T-helper 2 cell (primary cell): ENCODE measurements at places on chromosomes 16 and 17.

- no peak for DNase-seq
Observed at GRCh38 chr17:82062076-82062983, 3.3 kb downstream of the DUS1L start.

- no peak for DNase-seq
Observed at GRCh38 chr16:19118938-19119431, 5.2 kb downstream of the ITPRIPL2 start.

DNA sequence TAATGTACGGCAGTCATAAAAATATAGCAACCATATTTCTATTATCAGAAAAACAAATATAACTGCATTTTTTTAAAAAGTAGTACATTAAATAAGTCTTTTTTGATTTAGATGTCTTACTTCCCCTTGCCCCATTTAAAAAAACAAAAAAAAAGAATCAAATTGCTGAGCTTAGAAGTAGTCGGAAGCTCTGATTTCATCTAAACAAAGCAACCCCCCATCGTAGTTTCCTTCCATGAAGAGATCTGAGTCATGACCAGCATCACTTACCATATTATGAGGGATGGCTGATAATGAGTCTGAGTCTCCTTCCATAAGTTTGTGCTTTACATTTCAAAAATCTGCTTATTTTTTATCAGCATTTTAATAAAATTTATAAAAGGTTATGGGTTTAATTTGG, 86.2 kb downstream of the ITFG1 start:
- DNase-seq, result no peak

DNA sequence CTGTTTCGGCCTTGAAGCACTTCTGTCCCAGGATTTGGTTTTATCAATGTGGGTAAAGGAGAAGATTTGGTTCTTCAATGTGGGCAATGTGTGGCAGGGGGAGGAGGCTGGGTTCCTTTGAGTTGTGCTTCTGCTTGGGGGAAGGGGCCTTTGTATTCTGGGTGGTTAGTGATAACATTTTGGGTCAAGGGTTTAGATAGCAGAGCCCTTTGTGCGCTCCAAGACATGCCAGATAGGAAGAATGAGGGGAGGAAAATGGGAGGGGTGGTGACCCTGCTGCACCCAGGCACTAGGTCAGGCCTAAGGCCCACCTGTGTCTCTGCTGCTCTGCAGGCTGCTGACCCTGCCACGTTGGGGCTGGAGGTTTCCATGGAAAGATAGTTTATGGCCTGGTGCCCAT, 40.0 kb upstream of the CDC42EP4 start:
- no peak for DNase-seq

- no peak for DNase-seq
Observed at GRCh38 chr16:11076259-11077018, 132.1 kb downstream of the CLEC16A start.
